ENCODE measurements at places on chromosomes 1 and 21. TPM values are rescaled to one million over a fixed set of nuclear protein-coding genes. Genes with fewer than 3 reads are reported as not detected.

Gene RGSL1
- not detected for total RNA-seq

Gene RASSF5
- 6.6 TPM for total RNA-seq

Gene DOP1B
- 9.1 TPM for total RNA-seq

Gene PLPPR4
- total RNA-seq: 0.83 TPM

Gene GPR52
- 0.58 TPM for total RNA-seq

Gene ERICH3
- not detected for total RNA-seq

Gene NUP210L
- not detected for total RNA-seq

Gene C4BPB
- total RNA-seq: not detected

Gene NBPF6
- total RNA-seq: not detected

Data from esophagus muscularis mucosa (tissue), 4 donors.